ENCODE measurements at places on chromosomes 5 and 9.
A peak's percentile ranks its signal among the peaks of the same experiment; 100 is the strongest.

GRCh38 chr9:34651876-34652601, at the start of gene IL11RA:
TSS of gene IL11RA (plus strand) at chr9:34652185. CDS start at chr9:34655218, 3,033 bp downstream.
- peak; percentile 90 for DNase-seq

- no peak for DNase-seq
Observed at GRCh38 chr5:169808118-169808581, 171.1 kb downstream of the DOCK2 start.

DNA sequence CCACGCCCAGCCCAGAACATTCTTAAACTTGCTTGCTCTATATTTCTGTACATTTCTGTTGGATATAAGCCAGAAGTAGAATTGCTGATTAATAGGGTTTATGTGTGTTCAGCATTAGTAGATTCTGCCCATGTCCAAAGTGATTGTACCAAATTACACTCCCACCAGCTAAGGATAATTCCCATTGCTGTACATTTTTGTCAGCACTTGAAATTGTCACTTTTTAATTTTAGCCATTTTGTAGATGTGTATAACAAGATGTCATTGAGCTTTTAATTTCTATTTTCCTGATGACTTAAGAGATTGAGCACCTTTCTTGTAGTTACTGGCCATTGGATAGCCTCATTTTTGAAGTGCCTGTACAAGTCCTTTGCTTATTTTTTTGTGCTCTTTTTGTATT, 46.4 kb downstream of the AQP7 start:
- no peak for DNase-seq

DNA sequence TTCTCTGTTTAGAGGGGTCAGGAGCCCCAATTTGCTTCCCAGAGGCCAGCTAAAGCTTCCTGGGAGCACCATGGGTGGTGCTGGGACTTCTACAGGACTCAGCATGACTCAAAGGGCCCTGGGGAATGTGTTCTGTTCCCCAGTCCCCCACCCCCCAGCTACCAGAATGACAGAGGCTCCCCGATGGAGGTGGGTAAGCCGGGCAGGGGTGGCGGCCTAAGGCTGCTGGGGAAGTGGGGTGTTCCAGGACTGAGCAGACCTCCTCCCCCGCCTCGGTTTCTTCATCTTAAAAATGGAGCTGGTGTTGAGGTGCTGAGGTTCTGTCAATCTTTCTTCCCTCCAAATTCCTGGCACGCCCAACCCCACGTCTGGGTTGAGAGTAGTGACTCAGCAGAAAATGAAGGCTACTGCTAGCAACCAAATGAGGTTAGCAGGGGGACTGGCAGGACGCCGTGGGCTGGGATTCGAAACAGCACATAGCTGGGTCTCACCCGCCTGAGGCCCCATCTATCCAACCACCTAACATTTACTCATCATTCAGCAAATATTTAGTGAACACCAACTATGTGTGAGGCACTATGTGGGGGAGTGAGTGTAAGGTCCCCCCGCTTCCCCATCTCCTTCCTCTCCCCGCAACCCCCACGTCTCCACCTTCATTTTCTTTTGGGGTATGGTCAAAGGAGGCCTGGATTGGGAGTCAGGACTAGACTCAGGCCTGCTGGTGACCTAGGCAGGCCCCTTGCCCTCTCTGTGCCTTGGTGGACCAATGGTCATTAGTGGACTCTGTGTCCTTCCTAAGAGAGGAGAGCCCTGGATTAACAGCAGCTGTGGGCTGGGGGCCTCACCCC, 50.2 kb downstream of the C9orf50 start:
- DNase-seq: peak; percentile 80

All from ovary (tissue), 10 donors.